COLO829 (cell line): ENCODE measurements at places on chromosomes 6 and 20.

GRCh38 chr6:38033442-38033982 is 214.0 kb downstream of the ZFAND3 start:
- DNase-seq: no peak

GRCh38 chr20:53990768-53991450 is 79.5 kb downstream of the BCAS1 start:
- DNase-seq: no peak

DNA sequence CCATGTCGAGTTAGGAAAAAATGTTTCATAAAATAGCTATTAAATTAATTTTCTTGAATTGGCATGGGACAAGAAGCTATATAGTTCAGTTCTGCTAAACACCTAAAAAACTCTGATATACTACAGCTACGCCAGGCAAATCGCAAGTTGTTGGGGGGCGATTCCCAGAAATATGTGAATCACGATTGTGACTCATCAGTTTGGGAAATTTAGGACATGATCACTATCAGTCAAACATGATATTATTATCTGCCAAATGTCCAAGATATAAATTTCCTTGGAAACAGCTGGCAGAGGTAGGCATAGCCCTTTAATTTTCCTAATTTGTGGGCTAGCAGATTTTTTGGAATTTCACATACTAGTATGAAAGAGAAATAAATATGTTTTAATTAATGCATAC is 123.6 kb downstream of the ATXN1 start:
- no peak for DNase-seq

- no peak for DNase-seq
These were observed 1.2 kb downstream of the ISM1 start for GRCh38 chr20:13222319-13222716.

DNA sequence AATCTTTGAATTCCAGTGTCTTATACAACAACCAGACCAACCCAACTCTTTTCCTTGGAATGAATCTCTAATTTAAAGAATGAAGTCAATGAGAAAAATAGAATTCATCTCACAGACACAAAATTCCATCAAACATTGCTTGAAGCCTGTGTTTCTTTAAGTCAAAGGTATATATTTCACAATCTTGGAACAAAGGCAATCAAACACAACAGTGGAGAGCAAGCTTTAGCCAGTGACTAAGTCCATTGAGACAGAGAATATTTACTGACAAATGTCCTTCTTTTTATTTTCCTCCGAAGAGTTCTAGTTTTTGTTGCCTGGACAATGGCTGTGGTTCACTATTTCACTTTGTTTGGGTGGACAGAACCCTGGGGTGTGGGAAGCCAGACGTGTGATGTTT is 35.8 kb downstream of the MEP1A start:
- DNase-seq: no peak

DNA sequence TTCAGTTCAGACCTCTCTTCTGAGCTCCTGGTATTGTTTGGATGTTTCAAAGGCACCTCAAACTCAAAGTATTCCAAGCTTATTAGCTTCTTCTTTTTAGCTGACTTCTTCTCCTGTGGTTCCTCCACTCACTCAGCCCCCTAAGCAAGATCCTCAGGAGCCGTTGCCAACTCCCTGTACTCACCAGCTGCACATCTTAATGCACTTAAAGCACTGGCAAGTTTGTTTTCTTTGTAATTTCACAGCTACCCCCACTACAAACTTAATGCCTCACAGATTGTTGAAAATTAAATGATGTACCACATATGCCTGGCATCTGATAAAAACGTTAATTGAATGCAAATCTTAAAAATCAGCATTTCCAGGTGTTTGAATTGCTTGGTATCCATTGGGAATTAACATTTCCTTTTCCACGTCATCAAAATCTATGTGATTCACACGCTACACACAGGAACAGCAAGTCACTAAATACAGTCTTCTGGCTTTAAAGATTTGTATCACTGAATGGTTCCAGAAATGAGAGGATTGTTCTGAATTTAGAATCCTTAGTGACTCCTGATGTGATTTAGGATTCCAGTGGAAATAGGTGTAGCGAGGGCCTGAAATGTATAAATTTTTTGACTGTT is 24.5 kb downstream of the CALHM6 start:
- no peak for DNase-seq

- DNase-seq: no peak
These were observed 549 bp upstream of the CSE1L start for GRCh38 chr20:49045440-49046086.

GRCh38 chr6:103122766-103123601 is 1729.5 kb downstream of the GRIK2 start:
- peak; percentile 34 for DNase-seq

GRCh38 chr20:49578436-49578835 is 10.5 kb upstream of the PTGIS start:
- DNase-seq: no peak

GRCh38 chr6:104324301-104324700 is 535.4 kb downstream of the HACE1 start:
- no peak for DNase-seq

- no peak for DNase-seq
These were observed 221.4 kb downstream of the PKHD1 start for GRCh38 chr6:51865996-51866395.

DNA sequence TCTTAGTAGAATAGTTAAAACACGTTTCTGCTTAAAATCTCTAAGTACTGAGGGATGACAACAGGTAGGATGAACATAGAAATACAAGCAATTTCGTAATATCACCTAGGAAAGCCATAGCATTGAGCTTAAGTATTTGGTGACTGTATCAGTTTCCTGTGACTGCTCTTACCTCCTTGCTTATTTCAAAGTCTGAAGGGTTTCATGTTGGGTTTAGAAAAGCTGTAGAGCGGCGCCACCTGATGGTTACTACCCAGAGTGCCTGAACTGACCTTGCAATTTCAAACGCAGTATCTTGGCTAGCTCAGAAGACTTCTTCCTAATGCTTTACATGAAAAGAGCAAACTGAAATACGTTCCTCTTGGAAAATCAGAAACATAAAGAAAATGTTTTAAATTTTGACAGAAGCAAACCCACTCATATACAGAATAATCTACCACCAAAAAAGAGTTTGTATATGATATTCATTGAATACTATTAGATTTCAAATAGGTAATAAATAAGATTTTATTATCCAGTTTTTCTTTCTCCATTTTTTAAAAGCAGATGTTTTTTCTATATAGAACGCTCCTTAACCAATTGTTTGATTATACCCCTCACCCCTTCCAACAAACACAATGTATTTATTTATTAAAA is 82.3 kb upstream of the RIPOR2 start:
- DNase-seq: peak; percentile 71

DNA sequence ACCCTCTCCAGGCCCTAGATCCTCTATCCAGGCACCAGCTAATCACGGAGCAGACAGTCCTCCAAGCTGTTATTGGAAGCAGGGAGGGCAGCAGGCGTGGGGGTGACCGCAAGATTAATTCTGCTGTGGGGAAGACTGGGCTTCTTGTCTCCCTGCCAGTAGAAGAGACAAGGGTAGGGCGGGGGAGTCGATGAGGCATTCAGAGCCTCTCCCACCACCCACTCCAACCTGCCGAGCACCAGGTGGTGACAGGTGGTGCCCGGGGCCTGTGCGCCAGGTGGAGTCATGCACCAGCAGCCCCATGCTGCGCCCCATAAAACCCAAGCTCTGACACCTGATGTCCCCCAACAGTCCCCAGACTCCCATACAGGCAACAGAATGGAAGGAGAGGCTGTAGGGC is 89.6 kb downstream of the CDH22 start:
- DNase-seq: no peak

DNA sequence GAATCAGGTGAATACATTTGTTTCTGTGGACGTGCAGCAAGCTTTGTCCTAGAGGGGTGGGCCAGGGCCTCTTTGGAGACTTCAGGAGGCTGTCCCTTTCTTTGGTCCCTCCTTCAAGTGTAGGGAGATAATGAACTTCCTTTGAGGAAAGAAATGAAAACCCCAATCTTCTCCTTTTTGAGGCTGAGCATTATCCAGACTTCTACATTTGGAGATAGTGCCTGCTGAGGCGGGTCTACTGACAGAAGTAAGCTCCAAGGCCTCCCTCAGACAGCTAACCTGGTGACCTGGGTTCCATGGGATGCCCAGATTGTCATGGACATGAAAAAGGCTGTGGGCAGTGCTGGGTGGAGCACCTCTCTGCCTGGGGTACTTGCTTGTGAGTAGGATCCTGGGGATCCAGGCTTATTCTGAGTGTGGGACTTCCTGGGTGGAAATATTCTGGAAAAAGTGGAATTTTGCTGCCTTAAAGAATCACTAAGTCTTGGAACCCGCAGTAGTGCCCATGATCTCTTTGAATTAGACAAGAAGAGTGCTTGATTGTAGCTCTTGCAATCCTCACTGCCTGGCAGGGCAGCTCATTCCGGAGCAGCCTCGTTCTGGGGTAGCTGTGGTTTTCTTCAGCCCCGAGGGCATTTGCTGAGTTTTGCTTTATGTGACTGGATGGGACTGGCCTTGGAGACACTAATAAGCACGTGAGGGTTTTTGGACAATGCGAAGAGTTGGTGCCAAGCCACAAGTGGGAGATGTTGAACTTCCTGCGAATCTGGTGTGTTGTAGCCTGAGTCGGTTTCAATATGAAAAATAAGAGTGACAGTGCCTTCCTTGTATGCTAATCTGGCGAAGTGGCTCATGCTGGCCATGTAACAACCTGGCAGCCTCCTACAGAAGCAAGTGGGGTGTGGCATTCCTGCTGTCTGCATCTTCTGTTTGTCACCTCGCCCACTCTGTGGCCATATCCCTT is 28.1 kb downstream of the SNRNP48 start:
- DNase-seq: peak; percentile 84

DNA sequence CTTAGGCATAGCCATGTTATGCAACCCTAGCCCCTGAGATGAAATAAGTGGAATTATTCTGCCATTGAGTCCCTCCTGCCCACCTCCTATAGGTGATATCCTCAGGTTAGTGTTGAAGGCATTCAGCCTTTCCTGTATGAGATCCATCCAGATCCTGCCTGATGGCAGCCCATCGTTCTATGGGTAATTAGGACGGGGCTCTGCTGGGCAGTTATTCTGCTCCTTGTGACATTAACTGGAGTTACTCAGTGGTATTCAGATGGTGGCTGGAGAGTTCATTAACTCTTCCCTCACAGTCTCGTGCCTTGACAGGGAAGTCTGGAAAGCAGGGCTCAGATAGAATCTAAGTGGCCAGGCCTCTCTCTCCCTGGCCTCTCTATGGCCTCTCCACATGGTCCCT is 9.3 kb upstream of the GMDS start:
- no peak for DNase-seq

GRCh38 chr20:32823078-32823477 is 3.3 kb downstream of the MAPRE1 start:
- no peak for DNase-seq

DNA sequence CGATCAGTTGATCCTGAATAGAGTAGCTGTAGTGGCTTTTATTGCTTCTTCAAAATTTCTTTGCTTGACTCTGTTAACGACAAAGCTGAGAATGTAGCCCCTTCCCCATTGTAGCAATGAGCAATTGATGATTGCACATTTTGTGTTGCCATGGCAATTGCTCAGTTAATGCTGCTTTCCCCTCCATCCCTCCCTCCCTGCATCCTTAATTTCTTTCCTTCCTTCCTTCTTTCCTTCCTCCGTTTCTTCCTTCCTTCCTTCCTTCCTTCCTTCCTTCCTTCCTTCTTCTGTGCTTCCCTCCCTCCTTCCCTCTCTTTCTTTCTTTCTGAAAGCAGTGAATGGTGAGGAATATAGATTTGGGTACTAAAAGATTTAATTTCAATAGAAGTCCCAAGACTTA is 557.3 kb upstream of the MAP3K7 start:
- no peak for DNase-seq

GRCh38 chr6:9628819-9629218 is 786.1 kb downstream of the TFAP2A start:
- no peak for DNase-seq

- DNase-seq: no peak
These were observed 2.4 kb downstream of the MDGA1 start for GRCh38 chr6:37695273-37695672.

DNA sequence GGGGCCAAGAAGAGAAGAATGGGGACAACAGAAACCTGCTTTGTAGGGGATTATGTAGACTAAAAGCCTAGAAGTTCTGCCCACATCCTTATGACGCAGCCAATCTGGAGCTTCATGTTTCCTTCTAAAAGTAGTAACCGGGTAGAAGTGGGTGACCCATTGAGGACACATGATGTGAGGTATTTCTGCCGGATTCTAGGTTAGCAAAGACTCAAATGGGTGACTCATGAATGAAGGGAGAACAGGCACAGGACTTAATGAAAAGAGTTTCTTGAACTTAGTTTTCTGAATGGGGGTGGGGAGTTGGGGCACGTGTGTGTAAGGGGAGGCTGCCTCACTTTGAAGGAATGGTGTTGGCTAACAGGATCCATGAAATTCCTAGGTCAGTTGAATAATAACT is 68.8 kb downstream of the CDS2 start:
- peak; percentile 91 for DNase-seq

- peak; percentile 64 for DNase-seq
These were observed 48.9 kb downstream of the CNBD2 start for GRCh38 chr20:36017048-36017951.

- no peak for DNase-seq
These were observed 712.4 kb downstream of the EPHA7 start for GRCh38 chr6:92706976-92707375.

GRCh38 chr20:31722257-31723068 is at the start of gene BCL2L1:
Gene BCL2L1, minus strand, starts transcription at chr20:31722868. Its CDS starts 650 bp downstream, at chr20:31722218.
- DNase-seq: peak; percentile 70

GRCh38 chr6:74256781-74257180 is 560.8 kb downstream of the CD109 start:
- no peak for DNase-seq

GRCh38 chr20:23002276-23002675 is 32.8 kb upstream of the SSTR4 start:
- no peak for DNase-seq

- DNase-seq: no peak
These were observed 14.3 kb downstream of the ZBTB2 start for GRCh38 chr6:151377095-151377494.

GRCh38 chr20:41424546-41424945 is 57.9 kb upstream of the EMILIN3 start:
- DNase-seq: peak; percentile 28

DNA sequence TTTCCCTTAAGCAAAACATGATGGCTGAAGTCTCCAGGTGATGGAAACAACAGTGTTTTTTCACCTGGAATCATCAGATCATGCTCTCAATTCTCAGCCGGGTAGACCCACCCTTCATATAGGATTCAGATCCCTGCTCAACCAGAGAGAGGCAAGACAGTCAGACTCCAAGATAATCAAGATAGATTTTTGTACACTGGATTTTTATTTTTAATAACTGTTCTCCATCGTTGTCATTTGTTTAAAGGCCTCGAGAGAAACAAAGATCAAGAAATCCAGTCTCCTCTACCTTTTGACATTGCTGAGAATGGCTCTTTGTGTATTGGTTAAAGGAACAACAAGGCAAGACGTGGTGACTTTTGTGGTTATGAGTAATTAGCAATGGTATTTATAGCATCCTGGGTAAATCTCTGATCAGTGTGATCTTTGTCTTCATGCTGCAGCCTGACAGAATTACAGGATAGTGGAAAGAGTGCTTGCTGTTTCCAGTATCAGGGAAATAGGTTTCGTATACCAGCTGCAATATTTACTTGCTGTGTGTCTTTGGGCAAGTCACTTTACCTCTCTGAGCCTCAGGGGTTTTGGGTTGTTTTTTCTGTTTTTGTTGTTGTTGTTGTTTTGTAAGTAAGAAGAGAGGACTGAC is 29.9 kb downstream of the ID4 start:
- DNase-seq: peak; percentile 98
